ENCODE measurements at places on chromosomes 3 and 15.

- peak; percentile 61 for DNase-seq
These were observed 56.5 kb downstream of the NEK11 start for GRCh38 chr3:131082871-131083863.

DNA sequence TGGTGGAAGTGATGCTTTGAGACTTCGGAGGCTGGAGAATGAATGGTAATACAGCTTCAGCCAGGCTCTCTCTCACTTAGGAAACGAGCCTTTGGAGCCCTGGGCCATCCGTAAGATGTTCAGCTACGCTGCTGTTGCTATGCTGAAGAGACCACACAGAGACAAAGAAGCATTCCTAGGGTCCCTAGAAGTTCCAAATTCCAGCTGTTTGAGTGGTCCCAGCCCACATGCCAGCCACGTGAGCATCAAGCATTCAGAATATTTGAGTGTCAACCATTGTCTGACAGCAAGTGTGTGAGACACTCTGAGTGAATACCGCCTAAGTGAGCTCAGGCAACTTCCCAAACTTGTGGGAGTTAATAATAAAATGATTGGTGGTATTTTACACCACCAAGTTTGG is 212.9 kb downstream of the CD47 start:
- peak; percentile 73 for DNase-seq

DNA sequence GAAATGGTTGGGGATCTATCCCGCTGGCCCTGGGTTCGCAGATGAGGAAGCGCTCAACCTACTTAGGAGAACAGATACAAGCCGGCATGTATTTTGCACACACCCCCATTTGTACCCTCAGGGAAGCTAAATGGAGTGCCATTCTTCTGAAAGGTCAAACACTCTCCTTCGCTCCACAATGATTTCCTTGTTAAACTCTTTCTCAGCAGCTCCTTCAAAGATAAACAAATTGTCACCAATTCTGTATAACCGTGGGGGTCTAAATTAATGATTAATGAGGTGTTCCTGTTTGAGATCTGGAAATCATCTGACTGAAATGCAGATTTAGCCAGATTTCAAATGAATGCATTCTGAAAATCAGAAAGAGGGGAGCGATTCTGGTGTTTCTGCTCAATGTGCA is 124.0 kb downstream of the MEGF11 start:
- no peak for DNase-seq

- peak; percentile 72 for DNase-seq
These were observed 66.8 kb upstream of the PTX3 start for GRCh38 chr3:157369727-157370421.

- DNase-seq, result peak; percentile 62
These were observed 80.9 kb downstream of the TNIK start for GRCh38 chr3:171379281-171379680.

DNA sequence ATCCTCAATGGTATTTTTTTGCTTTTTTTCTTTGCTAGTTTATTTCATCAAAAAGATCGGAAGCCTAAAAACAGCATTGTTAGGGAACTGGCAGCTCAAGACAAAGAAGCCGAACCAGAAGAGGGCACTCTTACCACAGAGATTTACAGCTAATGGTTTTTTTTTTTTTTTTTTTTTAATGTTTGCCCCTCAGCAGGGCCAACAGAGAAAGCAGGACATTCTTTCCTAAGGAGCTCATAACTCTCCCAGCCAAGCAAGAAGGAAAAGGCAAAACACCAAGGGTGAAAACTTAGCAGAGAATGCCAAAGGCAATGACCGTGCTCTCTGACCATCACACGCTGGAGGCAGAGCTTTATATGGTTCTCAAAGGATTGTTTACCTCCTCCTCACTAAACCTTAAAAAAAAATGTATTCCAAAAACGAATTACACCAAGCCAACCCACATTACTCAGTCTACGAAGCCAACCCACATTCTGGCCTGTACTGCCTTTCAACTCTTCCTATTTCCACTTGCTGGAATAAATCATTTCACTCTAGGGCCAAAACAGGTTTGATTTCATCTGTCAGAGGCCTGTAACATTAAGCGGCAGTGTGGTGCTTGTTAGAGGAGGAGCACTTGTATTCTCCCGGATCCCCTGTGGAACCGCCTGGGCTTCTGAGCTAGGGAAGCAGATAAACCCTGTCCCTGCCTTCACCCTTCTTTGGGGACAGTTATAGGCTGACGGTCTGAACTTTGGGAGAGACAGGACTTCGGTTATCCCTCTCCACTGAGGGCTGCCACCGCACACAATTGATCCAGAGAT is 35.6 kb upstream of the GYG1 start:
- peak; percentile 95 for DNase-seq

All from fibroblast of skin of scalp (primary cell).